Cardiac atrium fibroblast (primary cell): ENCODE measurements at places on chromosomes 6 and 20. TPM values are rescaled to one million over a fixed set of nuclear protein-coding genes. Genes with fewer than 3 reads are reported as not detected.

The GUCA1A gene
- total RNA-seq = not detected in 2 replicates

The C20orf202 gene
- total RNA-seq = not detected in 2 replicates

The RPRD1B gene
- 22.9 and 27.7 TPM in 2 replicates for total RNA-seq

The MATN4 gene
- not detected in 2 replicates for total RNA-seq

The OARD1 gene
- total RNA-seq = 8.7 and 8.9 TPM in 2 replicates

The CALHM6 gene
- total RNA-seq = 1.1 and 3.4 TPM in 2 replicates

The ADGRB3 gene
- total RNA-seq = 1.3 and 1.8 TPM in 2 replicates

The PHF1 gene
- 23.5 and 23.8 TPM in 2 replicates for total RNA-seq

The BTN1A1 gene
- total RNA-seq = not detected in 2 replicates

The NKX2-4 gene
- not detected in 2 replicates for total RNA-seq

The PTK6 gene
- not detected in 2 replicates for total RNA-seq

The KHDC1L gene
- not detected in 2 replicates for total RNA-seq

The MUCL3 gene
- total RNA-seq = not detected in 2 replicates
